Thoracic aorta (tissue), 2 donors: ENCODE measurements at places on chromosomes 11 and 22. TPM values are rescaled to one million over a fixed set of nuclear protein-coding genes. Genes with fewer than 3 reads are reported as not detected.

Gene HTR3B
- total RNA-seq, result not detected

DNA sequence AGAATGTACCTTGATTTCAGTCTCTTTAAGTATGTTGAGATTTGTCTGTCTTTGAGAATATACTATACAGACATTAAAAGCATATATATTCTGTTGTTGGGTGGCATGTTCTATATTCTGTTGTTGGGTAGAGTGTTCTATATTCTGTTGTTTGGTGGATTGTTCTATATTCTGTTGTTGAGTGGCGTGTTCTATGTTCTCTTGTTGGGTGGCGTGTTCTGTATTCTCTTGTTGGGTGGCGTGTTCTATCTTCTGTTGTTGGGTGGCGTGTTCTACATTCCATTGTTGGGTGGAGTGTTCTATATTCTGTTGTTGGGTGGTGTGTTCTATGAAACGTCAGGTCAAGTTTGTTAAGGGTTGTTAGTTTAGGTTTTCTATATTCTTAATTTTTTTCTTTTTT, 27.1 kb upstream of the CTTN start:
- peaks cover 29% of the 10 kb centered on the region for H3K36me3 ChIP-seq
- no peaks in the 10 kb centered on the region for H3K27me3 ChIP-seq
- H3K27ac ChIP-seq, result no peak overlapping the region
- H3K4me3 ChIP-seq, result no peak overlapping the region
- H3K4me1 ChIP-seq, result no peaks in the 10 kb centered on the region
- no peak for DNase-seq

Gene NCAM1
- total RNA-seq, result 69.2 TPM

- H3K4me1 ChIP-seq, result no peaks in the 10 kb centered on the region
- no peaks in the 10 kb centered on the region for H3K27me3 ChIP-seq
- H3K36me3 ChIP-seq, result no peaks in the 10 kb centered on the region
- DNase-seq, result no peak
- no peak overlapping the region for H3K4me3 ChIP-seq
Measured at GRCh38 chr11:79013509-79013908, 427.3 kb downstream of the TENM4 start.

GRCh38 chr22:32177221-32177765, 18.2 kb upstream of the C22orf42 start:
- DNase-seq, result no peak
- no peak overlapping the region for H3K27ac ChIP-seq
- no peaks in the 10 kb centered on the region for H3K36me3 ChIP-seq

Gene MRGPRE
- total RNA-seq, result not detected

Gene CARD18
- not detected for total RNA-seq

Gene GPR152
- total RNA-seq, result not detected

Gene SAAL1
- total RNA-seq, result 11.8 TPM

Gene CARNS1
- 7.9 TPM for total RNA-seq

DNA sequence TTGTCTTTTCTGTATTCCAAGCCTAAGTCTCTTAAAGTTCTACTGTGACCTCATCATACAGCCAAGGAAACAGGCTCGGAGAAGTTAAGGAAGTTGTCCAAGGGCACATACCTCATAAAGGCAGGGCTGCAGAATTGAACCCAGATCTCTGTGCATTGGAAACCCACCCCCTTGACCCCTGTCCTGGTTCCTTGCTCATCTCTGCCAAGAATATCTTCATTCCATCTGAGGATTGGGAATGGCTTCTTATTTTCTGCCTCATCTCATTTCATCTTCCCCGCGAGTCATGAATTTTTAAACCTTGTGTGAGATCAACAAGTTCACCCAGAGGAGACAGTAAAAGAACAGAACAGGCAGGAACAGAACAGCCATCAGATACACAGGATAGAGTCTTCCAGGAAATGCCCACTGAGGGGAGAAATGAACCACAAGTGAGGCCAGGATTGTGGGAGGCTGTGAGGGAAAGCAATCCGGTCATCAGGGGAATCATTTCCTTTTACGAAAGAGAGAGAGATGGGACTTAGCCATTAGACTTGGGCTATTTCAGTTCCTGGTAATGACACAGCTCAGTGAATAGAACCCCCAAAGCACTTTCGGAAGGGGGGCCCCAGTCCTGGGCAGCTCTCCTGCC, 34.4 kb upstream of the LRRC10B start:
- peaks cover 28% of the 10 kb centered on the region for H3K4me1 ChIP-seq
- no peak for DNase-seq
- H3K27me3 ChIP-seq, result no peaks in the 10 kb centered on the region
- no peak overlapping the region for H3K4me3 ChIP-seq
- H3K36me3 ChIP-seq, result no peaks in the 10 kb centered on the region
- no peak overlapping the region for H3K27ac ChIP-seq

Gene SELENOH
- 73.9 TPM for total RNA-seq

GRCh38 chr11:8340296-8340695, 76.6 kb upstream of the LMO1 start:
- H3K4me3 ChIP-seq, result no peak overlapping the region
- no peaks in the 10 kb centered on the region for H3K4me1 ChIP-seq
- no peak overlapping the region for H3K27ac ChIP-seq
- DNase-seq, result no peak
- H3K36me3 ChIP-seq, result no peaks in the 10 kb centered on the region

- no peak overlapping the region for H3K4me3 ChIP-seq
- no peak for DNase-seq
- no peak overlapping the region for H3K27ac ChIP-seq
- H3K4me1 ChIP-seq, result peaks cover 7% of the 10 kb centered on the region
Measured at GRCh38 chr11:12531681-12532080, 142.5 kb upstream of the TEAD1 start.

DNA sequence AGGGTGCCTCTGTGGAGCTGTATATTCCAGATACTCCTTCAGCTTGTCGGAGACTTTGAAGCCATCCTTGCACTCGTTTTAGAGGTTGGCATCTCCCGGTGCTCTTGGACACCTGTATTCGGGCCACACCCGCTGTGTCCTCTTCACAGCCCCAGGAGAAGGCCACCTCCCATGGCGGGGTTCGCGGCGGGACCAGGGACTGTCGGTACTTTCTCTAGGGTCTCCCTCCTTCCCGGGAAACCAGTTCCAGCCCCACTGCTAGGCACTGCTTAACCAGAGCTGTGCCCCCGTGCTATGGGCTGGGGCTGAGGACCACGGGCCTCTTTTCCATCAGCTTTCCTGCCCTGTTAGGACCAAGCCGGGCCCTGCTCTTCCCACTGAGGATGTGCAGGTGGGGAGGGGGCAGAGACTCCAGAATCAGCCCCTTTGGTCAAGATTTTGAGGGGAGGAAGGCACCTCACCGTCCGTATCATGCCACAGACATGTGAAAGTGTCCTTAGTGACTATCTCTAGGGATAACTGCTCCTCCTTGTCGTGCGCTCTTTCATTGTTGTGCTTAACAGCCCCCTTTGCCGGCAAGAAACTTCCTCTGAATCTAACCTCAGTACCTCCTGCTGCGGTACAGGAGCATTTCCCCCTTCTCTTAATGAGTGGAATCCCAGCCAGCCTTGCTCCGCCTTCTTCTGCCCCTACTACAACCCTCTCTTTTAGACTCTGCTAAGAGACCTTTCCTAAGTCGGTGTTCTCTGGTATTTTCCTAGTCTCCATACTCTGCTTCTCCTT, 1.2 kb upstream of the B3GAT1 start:
- no peak for DNase-seq
- H3K4me3 ChIP-seq, result peak overlapping the region; percentile 67
- no peak overlapping the region for H3K27ac ChIP-seq
- peaks cover 3% of the 10 kb centered on the region for H3K27me3 ChIP-seq

Gene ANGPTL5
- total RNA-seq, result 0.42 TPM

DNA sequence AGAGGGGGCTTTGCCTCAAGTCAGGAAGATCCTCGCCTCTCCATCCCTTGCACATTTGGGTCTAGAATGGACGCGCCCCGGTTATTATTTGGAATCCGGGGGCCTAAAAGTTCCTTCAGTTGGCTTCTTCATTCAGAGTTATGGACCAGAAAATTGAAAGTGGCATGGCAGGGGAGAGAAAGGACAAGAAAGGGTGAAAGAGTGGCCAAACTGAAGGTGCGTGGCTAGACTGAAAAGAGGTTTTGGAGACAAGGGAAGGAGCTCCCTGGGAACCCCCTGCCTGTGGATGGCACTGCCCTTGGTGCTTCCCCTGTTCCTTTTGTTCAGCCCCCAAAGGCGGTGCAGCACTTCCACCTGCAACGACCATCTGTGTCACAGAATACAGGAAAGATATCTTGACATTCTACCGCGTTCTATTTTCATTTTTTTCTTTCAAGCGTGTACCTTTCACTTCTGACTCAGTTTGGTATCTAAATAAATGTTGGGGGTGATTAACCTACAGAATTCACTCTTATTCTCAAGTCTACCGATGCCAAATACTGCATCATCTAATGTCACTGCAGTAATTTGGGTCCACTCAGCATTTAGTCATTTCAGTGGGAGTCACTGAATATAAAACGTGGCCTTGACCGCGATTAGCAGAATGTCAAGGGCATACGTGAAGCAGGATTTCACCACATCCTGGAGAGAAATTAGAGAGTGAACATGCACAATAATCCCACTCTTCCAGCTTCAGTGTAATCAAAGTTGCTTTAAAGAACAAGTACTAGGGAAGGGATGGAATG, 88.1 kb upstream of the ARHGAP32 start:
- H3K27ac ChIP-seq, result no peak overlapping the region
- H3K4me3 ChIP-seq, result peak overlapping the region; percentile 69
- H3K27me3 ChIP-seq, result no peaks in the 10 kb centered on the region
- DNase-seq, result no peak
- peaks cover 5% of the 10 kb centered on the region for H3K4me1 ChIP-seq

- no peaks in the 10 kb centered on the region for H3K36me3 ChIP-seq
- H3K4me1 ChIP-seq, result no peaks in the 10 kb centered on the region
- H3K27me3 ChIP-seq, result no peaks in the 10 kb centered on the region
- no peak for DNase-seq
Measured at GRCh38 chr11:102637731-102638130, 12.6 kb upstream of the MMP20 start.

GRCh38 chr11:134276396-134277182, 410 bp downstream of the GLB1L3 start:
- H3K27me3 ChIP-seq, result peaks cover 7% of the 10 kb centered on the region
- no peak for DNase-seq
- no peaks in the 10 kb centered on the region for H3K36me3 ChIP-seq
- H3K4me1 ChIP-seq, result peaks cover 20% of the 10 kb centered on the region
- H3K27ac ChIP-seq, result no peak overlapping the region
- peak overlapping the region; percentile 61 for H3K4me3 ChIP-seq

DNA sequence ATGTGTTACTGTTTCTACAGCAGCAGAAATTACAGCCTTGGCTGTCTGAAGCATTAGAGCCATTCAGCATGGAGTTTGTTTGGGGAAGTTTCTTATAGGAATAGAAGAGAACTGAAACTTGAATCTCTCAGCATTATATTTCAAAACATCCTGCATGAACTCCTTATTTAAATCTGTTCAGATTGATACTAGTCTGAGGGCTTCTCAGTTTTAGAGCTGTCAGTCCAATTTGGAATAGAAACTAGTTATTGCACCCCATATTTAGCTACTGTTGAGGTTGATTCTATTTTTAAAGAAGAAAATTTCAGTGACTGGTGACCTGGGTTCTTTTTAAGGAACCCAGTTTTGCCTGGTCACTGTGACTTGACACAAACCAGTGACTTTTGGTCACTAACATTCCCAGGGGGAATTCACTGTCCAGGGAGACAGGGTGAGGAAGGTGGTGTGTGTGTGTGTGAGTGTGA, 126.0 kb upstream of the TTC12 start:
- H3K4me3 ChIP-seq, result no peak overlapping the region
- DNase-seq, result no peak
- H3K27ac ChIP-seq, result no peak overlapping the region
- no peaks in the 10 kb centered on the region for H3K36me3 ChIP-seq
- no peaks in the 10 kb centered on the region for H3K27me3 ChIP-seq

- no peaks in the 10 kb centered on the region for H3K27me3 ChIP-seq
- no peak for DNase-seq
- no peaks in the 10 kb centered on the region for H3K4me1 ChIP-seq
- no peak overlapping the region for H3K4me3 ChIP-seq
Measured at GRCh38 chr11:96373826-96374225, 15.9 kb downstream of the CCDC82 start.

DNA sequence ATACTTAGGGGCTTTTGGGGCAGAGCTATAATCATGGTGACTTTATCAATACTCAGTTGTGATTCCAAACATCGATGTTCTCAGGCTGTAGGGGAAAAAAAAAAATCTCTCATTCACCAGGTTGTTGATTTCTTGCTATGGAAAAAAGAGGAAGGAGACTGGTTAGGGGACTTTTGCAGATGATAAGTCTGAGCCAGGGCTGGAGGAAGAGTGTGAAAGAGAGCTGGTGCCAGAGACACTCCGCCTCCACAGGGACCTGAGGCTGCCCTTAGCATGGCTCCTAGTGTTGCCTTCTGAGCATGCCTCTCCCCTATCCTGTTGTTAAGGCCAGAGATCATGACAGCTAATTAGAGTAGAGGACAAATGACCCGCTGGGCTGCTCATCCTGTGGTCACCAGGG, 16.9 kb downstream of the UPB1 start:
- peaks cover 24% of the 10 kb centered on the region for H3K4me1 ChIP-seq
- DNase-seq, result no peak
- no peaks in the 10 kb centered on the region for H3K27me3 ChIP-seq
- no peak overlapping the region for H3K4me3 ChIP-seq
- H3K36me3 ChIP-seq, result no peaks in the 10 kb centered on the region
- H3K27ac ChIP-seq, result no peak overlapping the region

DNA sequence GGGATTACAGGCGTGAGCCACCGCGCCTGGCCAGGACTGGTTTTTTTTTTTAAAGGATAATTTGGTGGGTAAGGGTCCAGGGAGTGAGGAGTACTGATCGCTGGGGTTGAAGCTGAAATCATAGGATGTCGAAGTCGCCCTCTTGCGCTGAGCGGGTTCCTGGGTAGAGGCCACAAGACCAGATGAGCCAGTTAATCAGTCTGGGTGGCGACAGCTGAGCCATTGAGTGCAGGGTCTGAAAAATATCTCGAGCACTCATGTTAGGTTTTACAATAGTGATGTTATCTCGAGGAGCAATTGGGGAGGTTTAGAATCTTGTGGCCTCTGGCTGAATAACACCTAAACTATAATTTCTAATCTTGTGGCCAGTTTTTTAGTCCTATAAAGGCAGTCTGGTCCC, 7.8 kb downstream of the APOL5 start:
- H3K4me1 ChIP-seq, result no peaks in the 10 kb centered on the region
- H3K36me3 ChIP-seq, result no peaks in the 10 kb centered on the region
- DNase-seq, result no peak
- no peak overlapping the region for H3K27ac ChIP-seq
- no peak overlapping the region for H3K4me3 ChIP-seq
- no peaks in the 10 kb centered on the region for H3K27me3 ChIP-seq

GRCh38 chr11:87002918-87003317, 34.8 kb upstream of the TMEM135 start:
- H3K36me3 ChIP-seq, result no peaks in the 10 kb centered on the region
- no peak for DNase-seq
- H3K27ac ChIP-seq, result no peak overlapping the region
- no peaks in the 10 kb centered on the region for H3K27me3 ChIP-seq
- H3K4me3 ChIP-seq, result no peak overlapping the region
- H3K4me1 ChIP-seq, result peaks cover 18% of the 10 kb centered on the region

- H3K36me3 ChIP-seq, result no peaks in the 10 kb centered on the region
- H3K27ac ChIP-seq, result no peak overlapping the region
- no peak for DNase-seq
- H3K27me3 ChIP-seq, result no peaks in the 10 kb centered on the region
Measured at GRCh38 chr11:27545946-27546345, 39.4 kb upstream of the LIN7C start.
